ENCODE measurements at places on chromosomes 1 and 21.

DNA sequence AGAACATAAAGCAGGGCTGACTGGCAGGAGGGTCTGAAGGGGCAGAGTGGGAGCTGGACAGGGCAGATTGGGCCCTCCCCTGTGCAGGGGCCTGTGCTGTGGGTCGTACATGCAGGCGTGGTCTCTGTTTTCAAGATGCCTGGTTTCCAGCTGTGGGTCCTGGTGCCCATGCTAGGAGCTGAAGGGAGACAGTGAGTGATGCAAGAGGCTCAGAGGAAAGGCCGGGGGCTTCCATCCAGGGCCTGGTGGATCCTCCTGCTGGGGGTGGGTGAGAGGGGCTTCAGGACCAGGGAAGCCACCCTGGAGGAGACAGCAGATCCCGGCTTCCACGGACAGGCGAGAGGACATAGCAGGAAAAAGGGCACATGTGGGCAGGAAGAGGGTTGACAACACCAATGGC, 349.0 kb upstream of the VAMP3 start:
- no peak for DNase-seq

- no peak for DNase-seq
Observed at GRCh38 chr1:214017191-214017982, 29.6 kb downstream of the PROX1 start.

DNA sequence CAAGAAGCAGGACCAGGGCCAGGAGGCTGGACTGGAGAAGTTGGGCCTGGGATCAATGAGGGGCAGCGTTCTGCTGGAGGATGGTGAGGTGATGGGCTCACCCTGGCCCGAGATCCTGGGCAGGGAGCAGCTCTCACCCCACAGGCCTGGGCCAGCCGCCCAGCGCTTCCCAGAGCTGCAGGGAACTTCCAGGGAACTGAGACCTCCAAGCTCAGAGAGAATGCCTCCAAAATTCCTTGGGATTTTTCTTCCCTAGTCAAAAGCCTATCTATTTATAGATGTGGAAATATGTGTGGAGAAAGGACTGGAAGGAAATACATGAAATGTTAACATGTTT, 121.2 kb downstream of the SPSB1 start:
- DNase-seq, result no peak

DNA sequence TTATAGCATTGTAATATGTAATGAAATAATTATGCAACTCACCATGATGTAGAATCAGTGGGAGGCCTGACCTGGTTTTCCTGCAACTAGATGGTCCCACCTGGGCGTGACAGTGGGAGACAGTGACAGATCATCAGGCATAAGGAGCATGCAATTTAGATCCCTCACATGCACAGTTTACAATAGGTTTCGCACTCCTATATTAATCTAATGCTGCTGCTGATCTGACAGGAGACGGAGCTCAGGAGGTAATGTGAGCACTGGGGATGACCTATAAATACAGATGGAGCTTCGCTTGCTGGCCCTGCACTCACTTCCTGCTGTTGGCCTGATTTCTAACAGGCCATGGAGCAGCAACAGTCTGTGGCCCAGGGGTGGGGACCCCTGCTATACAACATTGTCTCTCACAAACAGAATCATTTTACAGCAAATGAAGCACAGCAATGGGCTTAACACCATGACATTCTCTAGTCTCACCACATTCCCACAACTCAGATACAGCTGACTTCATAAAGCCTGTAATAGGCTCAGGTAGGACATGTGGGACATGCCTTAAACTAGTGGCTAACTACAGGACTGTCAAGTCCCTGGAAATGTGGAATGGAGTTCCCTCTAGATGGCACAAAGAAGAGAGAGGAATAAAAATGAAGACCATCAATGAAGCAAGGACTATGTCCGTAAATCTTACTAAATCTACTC, 40.7 kb upstream of the SLC5A9 start:
- no peak for DNase-seq

DNA sequence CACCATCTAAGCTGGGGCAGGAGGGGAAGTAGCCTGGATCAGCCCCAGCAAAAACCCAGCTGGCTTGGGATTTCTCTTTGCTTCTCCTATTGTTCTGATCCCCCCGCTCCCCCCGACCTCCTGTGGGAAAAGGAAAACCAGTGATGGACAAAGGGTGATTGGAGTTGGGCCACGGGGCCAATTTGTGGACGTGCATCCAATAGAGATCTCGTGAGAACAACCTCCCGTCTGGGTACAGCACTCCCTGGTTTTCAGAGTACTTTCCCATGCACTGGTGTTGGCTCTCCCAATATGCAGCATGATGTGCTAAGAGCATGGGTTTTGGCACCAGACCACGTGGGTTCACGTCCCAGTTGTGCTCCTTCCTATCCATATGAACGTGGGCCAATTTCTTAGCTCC, 9.0 kb downstream of the BLACAT1 start:
- DNase-seq, result no peak

DNA sequence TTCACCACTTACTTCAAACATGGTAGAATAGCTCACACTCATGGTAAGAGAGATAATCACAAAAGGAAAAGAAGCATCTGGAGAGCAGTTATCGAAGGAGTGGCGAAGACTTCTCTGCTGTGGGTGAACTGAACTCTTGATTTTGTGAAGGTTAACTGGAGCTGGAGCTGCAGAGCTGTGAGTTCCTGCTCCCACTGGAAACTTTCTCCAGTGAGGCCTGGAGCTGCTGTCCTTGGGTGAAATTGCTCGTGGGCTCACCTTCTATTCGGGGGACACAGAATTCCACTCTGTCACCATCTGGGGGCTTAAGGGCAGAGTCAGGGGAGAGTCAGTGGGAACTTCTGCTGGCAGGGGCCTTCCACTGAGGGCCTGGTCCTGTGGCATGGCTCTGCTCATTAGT, 45.9 kb downstream of the MAB21L3 start:
- DNase-seq, result no peak

- DNase-seq, result no peak
Observed at GRCh38 chr1:206744683-206745082, 25.9 kb upstream of the IL19 start.

DNA sequence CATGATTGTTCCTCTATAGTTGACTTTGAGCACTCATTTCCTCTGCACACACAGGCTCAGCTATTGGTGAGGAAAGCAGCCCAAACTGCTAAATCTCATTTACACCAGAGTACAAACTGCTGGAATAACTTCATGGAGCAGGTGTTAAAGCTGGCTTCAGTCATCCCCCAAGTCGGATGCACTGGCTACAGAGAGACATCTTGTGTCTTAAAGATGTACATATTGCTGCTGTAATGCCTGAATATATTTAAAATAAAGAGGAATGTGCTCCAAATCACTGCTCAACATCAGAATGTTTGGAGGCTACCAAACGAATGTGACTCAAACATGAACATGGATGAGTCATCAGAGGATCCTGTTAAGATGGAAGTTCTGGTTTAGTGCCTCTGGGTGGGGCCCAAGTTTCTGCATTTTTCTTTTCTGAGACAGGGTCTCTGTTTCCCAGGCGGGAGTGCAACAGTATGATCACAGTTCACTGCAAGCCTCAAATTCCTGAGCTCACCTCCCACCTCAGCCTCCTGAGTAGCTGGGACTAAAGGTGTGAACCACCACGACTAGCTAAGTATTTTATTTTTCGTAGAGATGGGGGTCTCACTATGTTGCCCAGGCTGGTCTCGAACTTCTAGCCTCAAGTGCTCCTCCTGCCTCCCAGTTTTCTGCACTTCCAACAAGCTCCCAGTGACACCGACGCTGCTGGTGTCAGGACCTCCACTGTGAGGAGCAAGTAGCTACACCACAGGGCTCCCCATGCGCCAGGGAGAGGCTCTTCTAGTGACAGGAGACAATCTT, 79.0 kb upstream of the KRTAP19-8 start:
- no peak for DNase-seq

GRCh38 chr1:157161901-157162300, 23.7 kb upstream of the ETV3 start:
- DNase-seq, result no peak

GRCh38 chr1:81702903-81703302, 97.8 kb upstream of the ADGRL2 start:
- DNase-seq, result no peak

- DNase-seq, result no peak
Observed at GRCh38 chr1:200372885-200373181, 37.0 kb downstream of the ZNF281 start.

DNA sequence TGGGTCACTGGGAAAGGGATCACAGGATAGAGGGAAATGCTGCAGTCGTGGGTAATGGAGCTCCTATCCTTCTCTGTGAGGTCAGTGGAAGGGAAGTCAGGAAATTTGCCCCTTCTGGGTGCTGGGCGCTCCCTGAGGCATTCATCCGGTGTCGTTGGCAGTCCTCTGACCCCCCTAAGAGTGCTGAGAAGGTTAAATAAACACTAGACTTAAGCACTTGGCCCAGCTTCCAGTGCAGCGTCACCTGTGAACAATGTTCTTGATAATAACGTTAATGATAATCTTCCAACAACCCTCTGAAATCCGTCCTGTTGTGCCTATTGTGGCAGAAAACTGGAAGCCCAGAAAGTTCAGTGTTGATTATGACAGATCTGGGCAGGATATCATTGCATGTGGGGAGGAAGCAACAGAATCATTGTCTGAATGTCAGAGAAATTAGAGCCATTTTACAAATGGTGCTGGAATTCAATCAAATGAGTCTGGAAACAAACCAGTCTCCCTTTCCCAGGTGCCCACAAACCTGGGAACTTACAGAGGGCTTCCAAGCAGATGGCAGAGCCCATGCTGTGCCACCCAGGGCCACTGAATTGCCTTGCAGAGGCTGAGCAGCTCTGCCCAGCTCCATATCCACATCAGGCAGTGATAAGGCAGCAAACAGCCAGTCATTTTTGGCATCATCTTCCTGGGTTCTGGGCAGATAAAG, 216.8 kb downstream of the KAZN start:
- no peak for DNase-seq

- DNase-seq, result peak; percentile 49
Observed at GRCh38 chr1:47875831-47876586, 121.2 kb downstream of the TRABD2B start.

- DNase-seq, result no peak
Observed at GRCh38 chr21:35408401-35408800, 359.3 kb upstream of the RUNX1 start.

- no peak for DNase-seq
Observed at GRCh38 chr1:145953861-145954260, 4.0 kb downstream of the LIX1L start.

GRCh38 chr1:241675983-241676382, 23.9 kb downstream of the WDR64 start:
- DNase-seq, result no peak

- DNase-seq, result no peak
Observed at GRCh38 chr1:28470146-28470545, 35.7 kb upstream of the RCC1 start.

DNA sequence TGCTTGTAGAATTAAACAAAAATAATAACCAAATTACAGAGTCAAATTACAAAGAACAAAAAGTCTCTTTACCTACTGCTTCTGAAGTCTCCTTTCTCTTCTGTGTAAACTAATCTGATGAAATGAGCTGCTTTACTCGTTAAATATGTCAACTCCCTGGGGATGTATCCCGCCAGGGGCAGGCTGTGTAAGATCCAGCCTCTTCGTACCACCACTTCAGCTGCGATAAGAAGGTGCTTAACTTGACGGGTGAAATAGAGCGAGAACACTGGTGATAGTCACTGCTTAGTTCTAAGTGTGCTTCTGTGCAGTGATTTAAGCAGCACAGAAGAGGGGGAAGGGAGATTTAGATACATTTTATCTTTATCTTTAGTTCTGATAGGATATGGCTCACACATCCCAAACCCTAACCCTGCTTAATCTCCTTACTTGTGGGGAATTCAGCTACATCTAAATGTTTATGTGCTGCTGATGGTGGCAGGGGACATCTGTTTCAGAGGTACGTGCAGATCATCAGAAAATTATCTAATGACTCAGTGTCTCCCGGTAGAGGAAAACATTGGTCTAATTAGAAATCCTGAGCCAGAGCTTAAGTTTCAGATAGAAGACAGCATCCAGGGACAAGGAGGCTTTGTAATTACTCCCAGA, 46.0 kb downstream of the RHOU start:
- DNase-seq, result no peak

DNA sequence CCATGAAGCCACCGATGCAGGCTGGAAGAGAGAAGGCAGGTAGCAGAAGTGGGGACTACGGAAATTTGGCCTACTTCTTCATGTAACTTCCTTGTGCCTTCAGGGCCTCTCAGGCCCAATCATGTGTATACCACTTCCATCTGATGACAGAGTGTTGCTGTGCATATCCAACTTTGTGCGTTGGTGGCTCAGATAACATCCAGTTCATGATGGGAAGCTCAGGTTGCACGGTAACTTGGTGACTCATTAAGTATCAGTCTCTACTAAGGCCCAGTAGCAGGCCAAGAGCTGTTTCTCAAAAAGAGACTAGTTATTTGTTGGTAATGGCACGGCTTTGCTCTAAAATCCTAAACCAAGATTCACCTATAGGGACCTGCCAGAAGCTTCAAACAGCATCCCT, 117.6 kb downstream of the LTN1 start:
- no peak for DNase-seq

- DNase-seq, result no peak
Observed at GRCh38 chr1:38329644-38330043, 283.1 kb upstream of the POU3F1 start.

DNA sequence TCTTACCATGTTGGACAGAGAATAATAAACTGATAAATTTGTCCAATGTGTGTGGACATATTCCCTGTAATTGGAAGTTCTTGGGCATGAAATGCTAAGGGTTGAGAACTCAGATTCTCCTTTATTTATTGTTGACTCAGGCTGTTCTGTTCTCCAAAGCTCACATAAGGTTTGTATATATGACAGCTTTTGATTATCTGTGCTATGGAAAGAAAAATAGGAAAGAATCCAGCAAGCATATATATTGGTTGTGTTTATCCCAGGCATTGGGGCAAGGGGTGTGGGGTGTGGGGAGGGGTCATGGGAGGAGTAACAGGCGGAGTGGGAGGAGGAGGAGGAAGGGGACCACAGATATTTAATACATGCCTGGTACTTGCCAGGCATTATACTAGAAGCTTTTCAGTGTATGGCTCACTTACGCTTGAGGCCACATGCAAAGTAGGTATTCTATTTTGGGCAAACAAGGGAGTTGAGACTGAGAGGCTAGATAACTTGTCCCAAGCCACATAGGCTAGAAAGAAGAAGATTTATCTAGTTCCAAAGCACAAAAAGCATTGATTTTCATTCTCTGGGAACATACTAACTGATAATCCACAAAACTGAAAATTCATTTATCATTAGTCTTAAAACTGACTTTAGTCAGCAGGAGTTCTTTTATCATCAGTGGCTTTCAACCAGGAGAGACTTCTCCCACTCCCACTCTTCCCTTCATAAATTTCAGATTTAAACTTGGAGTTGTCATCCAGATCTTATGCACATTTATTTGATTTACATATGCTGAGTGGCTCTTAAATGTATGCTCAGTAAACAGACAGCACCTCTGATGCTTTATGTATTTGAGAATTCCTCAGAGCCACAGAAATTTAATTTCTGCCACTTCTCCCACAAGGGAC, 27.2 kb downstream of the NGF start:
- no peak for DNase-seq

GRCh38 chr1:46687093-46687659, 15.5 kb downstream of the TEX38 start:
- no peak for DNase-seq

GRCh38 chr1:65027666-65028358, 61.5 kb upstream of the JAK1 start:
- DNase-seq, result no peak
